ENCODE measurements at places on chromosomes 12 and 14.

- DNase-seq = no peak
Observed at GRCh38 chr14:22794551-22794951, 20.7 kb downstream of the SLC7A7 start.

DNA sequence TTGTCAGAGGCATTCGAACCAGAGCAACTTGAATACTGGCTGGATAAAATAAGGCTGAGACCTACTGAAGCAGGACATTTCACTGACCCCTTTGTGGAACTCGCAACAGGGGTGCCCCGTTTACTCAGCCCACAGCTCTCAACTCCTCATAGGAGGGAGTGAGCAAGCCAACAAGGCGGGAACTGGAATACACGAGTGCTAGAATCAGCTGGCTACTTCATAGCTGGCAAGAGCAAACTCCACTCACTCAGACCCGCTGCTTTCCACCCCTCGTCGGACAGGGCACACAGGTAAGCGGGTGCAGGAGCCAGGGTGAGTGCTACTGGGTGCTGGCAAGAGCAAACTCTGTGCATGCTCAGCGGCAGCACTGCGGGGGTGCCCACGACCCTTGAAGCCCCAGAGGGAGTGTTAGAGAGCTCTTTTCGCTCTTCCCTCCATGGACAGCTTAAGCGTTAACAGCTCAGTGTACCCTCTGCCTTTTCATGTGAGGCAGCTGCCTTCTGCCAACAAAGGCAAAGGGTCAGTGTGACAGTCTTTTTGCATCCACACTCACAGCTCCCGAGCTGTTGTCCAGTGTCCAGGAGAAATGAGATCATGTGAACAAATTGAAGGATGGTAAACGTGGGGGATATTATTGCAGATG, 15.7 kb downstream of the CAPZA3 start:
- DNase-seq = peak; percentile 6

DNA sequence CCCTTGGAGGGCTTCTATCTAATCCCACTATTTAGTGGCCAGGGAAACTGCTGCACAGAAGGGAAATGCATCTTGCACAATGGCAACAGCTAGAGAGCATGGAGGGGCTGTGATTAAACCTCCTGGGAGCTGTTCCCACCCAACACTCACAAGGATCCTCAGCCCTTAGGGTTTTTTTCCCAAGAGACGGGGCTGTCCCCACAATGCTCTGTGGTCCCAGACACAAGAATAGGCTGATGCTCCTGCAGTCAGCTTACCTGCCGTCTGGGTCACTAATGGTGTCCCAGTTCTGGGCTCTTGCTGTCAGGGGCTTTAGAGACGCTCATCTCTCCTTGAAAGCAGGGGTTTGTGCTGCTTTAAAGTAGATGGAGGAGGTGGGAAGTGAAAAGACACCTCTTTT, 4.6 kb downstream of the SERPINA1 start:
- DNase-seq = no peak

DNA sequence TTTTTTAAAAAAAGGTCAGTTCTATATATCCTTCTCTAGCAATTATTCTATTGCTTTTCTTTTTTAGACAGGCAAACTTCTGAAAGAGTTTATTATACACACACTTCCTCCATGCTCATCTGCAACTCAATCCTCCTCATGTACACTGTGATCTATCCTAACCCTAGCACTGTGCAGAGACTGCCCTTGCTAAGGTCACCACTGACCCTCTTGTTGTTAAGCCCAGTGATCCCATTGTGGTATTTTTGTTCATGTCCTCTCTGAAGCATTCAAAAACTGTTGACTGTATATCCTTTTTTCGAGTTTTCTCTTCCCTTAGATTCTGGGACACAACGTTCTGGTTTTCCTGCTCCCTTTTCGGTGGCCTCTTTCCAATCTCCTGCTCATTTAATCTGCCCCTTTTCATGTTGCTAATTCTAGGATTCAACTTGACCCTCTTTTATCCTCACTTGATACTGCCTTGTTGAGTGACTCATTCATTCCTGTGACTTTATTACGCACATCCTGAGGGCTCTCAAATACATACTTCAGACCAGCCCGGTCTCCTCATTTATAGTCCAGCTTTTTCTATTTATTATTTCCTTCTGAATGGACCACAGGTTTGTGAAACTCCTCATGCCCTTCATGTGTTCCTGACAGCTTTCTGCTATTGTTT, 53.9 kb upstream of the PTPRB start:
- no peak for DNase-seq

DNA sequence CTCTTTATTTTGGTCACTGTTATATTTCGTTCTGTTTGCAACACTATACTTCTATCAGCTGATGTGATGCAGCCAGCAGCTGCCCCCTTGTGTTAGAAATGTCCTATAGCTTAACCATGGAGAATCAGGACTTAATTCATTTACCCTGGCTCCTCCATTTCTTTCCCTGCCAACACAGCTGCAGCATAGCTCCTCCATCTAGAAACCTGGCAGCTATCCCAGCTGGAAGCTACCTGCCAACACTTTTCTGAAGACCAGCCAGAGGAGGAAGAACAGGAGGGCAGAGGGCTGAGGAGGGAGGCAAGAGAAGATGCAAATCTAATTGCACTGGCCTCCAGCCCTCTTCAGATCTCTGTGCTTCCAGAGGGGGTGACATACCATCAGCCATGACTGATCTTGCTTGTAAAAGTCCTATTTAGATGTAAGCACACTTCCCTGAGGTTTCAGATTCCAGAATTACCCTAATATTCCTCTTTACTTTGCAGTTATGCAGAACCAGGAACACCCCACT, 156.8 kb upstream of the TMEM260 start:
- DNase-seq = peak; percentile 13

DNA sequence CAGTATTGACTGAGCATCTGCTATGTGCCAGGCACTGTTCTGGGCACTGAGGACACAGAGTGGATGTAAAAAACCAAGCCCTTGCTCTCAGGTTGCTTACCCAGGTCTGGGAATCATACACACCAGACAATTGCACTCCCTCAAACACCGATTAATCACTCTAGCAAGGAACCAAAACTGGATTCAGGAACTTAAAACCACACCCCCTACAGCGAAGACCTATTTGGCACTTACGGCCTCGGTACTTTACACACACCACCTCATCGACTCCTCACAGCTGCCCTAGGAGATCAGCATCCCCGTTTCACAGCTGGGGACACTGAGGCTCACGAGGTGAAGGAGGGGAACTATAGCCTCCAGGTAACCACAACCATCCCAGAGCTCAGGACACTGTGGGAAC, 1.6 kb downstream of the GLTP start:
- DNase-seq = no peak

DNA sequence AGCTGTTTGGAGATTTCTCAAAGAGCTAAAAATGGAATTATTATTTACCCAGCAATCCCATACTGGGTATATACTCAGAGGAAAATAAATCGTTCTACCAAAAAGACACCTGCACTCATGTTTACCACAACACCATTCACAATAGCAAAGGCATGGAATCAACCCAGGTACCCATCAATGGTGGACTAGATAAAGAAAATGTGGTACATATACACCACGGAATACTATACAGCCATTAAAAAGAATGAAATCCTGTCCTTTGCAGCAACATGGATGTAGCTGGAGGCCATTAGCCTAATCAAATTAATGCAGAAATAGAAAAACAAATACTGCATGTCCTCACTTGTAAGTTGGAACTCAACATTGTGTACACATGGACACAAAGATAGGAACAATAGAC, 37.9 kb downstream of the WBP11 start:
- no peak for DNase-seq

DNA sequence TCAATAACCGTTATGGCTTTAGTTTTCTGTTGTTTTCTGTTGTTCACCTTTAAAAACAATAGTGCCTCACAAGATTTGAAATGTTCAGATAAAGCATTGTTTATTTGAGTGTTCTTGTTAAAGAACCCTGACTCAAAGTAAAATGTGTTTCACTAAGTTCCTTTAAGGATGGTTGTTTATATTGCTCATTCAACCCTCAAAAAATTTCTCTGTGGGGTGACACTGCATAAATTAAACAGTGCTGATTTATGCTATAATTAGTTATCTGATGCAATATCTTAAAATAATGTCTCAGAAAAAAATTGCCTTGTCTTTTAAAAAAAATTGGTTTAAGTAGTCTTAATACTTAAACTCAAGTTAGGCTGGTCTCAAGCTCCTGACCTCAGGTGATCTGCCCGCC, 775.1 kb downstream of the FLRT2 start:
- no peak for DNase-seq

- DNase-seq = no peak
Observed at GRCh38 chr12:108576660-108577234, 14.4 kb downstream of the ISCU start.

GRCh38 chr14:65168840-65169239, 66.5 kb upstream of the MAX start:
- DNase-seq = no peak

GRCh38 chr14:23492618-23493272, 23.2 kb downstream of the NGDN start:
- DNase-seq = no peak

- no peak for DNase-seq
Observed at GRCh38 chr12:45613296-45613695, 116.2 kb upstream of the ARID2 start.

GRCh38 chr12:113322343-113322742, 12.6 kb downstream of the SLC8B1 start:
- DNase-seq = no peak

DNA sequence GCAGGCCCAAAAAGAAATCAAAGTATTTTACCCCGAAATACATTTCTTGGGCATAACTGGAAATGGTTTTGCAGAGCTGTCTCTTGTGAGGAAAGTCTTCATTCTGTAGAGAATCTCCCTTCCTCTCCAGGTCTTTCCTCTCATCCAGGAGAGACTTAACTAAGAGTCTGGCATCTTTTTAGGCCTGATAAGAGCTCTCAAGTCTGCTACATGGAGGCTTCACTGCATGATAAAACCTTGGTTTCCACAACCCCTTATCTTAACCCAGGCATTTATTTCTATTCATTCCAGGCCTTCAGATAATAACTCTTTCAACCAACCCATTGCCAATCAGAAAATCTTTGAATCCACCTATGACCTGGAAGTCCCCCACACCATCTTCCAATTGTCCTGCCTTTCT, 41.1 kb upstream of the LRRK2 start:
- DNase-seq = no peak

- no peak for DNase-seq
Observed at GRCh38 chr12:19245666-19246065, 116.1 kb downstream of the PLEKHA5 start.

DNA sequence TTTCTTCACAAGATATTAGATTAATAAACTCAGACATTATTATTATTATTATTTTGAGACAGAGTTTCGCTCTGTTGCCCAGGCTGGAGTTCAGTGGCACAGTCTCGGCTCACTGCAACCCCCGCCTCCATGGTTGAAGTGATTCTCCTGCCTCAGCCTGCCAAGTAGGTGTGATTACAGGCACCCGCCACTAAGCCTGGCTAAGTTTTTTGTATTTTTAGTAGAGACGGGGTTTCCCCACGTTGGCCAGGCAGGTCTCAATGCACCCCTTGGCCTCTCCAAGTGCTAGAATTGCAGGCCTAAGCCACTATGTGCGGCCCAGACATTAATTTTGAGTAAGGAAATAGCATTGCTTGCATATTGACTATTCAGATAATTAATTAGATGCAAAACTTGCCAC, 554.9 kb upstream of the LRFN5 start:
- no peak for DNase-seq

DNA sequence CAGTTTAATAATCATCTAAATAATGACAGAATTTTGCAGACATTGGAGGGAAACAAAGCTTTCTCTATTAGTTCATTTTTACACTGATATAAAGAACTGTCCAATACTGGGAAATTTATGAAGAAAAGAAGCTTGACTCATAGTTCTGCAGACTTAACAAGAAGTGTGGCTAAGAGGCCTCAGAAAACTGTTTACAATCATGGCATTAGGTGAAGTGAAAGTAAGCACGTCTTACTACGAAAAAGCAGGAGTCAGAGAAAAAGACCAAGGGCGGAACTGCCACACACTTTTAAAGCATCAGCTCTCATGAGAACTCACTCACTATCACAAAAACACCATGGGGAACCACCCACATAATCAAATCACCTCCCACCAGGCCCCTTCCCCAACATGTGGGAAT, 804.4 kb downstream of the FLRT2 start:
- no peak for DNase-seq

DNA sequence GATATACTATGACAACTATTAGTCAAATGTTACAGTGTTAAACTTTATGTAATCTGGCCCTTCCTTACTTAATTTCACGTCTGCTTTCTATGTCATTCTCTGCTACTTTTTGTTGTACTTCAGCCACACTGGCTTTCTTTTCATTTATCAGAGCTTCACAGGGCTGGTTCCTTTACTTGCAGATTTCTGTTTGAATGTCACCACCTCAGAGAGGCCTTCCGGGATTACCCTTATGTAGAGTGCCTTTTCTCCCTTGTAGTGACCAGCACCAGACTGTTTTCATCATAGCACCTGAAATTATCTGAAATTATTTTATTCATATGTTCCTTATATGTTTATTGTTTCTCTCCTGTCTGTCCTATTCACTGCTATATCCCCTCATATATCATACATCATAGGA, 75.4 kb downstream of the TAOK3 start:
- DNase-seq = no peak

DNA sequence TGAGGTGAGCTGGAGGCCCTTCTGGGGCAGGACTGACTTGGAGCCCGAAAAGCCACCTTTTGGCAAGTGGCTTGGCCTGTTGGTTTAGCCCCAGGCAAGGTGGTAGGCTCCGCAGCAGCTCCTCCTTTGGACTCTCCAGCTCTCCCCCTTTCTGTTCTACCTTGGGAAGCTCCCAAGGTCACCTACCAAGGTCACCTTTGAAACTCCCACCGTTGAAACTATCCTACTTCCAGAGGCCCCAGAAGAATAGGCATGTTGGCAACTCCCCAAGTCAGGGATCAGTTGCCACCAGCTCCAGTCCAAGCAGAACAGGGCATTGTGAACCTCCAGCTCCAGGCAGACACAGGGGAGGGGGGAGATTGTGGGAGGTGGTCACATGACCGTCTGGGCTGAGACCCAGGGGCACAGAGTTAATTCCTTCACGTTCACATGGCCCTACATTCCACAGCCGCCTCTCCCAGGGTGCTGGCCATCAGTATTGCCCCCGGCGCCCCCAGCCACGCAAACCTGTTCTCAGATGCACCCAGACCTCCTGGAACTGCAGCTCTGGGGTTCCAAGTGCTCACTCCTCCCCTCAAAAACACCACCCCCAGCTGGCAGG, 14.4 kb downstream of the IRF2BPL start:
- no peak for DNase-seq

Measured in endothelial cell (in vitro differentiated cells).